ENCODE measurements at places on chromosomes 16 and 17. TPM values are rescaled to one million over a fixed set of nuclear protein-coding genes. Genes with fewer than 3 reads are reported as not detected.

KRTAP9-8 gene
- total RNA-seq, result not detected

KCNJ12 gene
- total RNA-seq, result 31.0 TPM

MLYCD gene
- total RNA-seq, result 16.2 TPM

KRTAP1-1 gene
- not detected for total RNA-seq

NUTF2 gene
- total RNA-seq, result 102 TPM

KRT28 gene
- not detected for total RNA-seq

HCFC1R1 gene
- 258 TPM for total RNA-seq

FOXN1 gene
- not detected for total RNA-seq

CSH2 gene
- total RNA-seq, result not detected

KRTAP2-1 gene
- not detected for total RNA-seq

SLC5A10 gene
- total RNA-seq, result not detected

DOC2A gene
- not detected for total RNA-seq

PSKH1 gene
- total RNA-seq, result 18.8 TPM

EVI2A gene
- 1.7 TPM for total RNA-seq

TMEM220 gene
- 4.2 TPM for total RNA-seq

RPS2 gene
- total RNA-seq, result 1,517 TPM

COL1A1 gene
- total RNA-seq, result 11.6 TPM

KRT20 gene
- not detected for total RNA-seq

ZNF205 gene
- 1.8 TPM for total RNA-seq

TTYH2 gene
- total RNA-seq, result 7.0 TPM

PIRT gene
- not detected for total RNA-seq

AGRP gene
- total RNA-seq, result not detected

RPL19 gene
- 1,349 TPM for total RNA-seq

AOC2 gene
- 0.55 TPM for total RNA-seq

NAT9 gene
- 20.4 TPM for total RNA-seq

EMC6 gene
- 91.6 TPM for total RNA-seq

HOXB8 gene
- not detected for total RNA-seq

MT1E gene
- 669 TPM for total RNA-seq

KRT37 gene
- total RNA-seq, result not detected

FBXO39 gene
- 0.34 TPM for total RNA-seq

KRT25 gene
- not detected for total RNA-seq

SLC47A1 gene
- total RNA-seq, result 27.7 TPM

MED13 gene
- total RNA-seq, result 59.4 TPM

SOX15 gene
- 0.34 TPM for total RNA-seq

CCDC154 gene
- total RNA-seq, result 1.5 TPM

CAVIN1 gene
- 109 TPM for total RNA-seq

PPM1E gene
- total RNA-seq, result not detected

MYH1 gene
- 166 TPM for total RNA-seq

KIF2B gene
- not detected for total RNA-seq

CLEC18B gene
- total RNA-seq, result 1.1 TPM
